ENCODE measurements at places on chromosomes 6 and 20.

- DNase-seq, result no peak
Measured at GRCh38 chr20:37558779-37559178, 31.1 kb upstream of the BLCAP start.

DNA sequence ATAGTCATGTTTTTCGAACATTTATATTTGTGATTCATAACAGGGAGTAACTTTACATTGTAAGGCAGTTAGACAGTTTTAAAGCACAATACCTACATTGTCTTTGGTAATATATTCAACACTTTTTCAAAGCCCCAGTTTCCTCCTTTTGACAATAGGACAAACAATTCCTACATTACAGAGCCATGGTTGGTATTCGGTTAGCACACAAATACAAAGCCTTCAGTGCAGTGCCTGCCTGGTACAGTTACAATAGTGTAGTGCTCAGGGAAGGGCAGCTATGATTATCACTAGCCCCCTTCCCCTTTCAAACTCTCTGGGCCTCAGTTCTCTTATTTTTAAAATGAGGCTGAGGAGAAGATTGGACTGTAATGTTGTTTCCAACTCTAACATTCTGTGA lies 207.8 kb downstream of the TPBG start:
- no peak for DNase-seq

- DNase-seq, result no peak
Measured at GRCh38 chr6:138188278-138188941, 26.7 kb downstream of the ARFGEF3 start.

- no peak for DNase-seq
Measured at GRCh38 chr6:44472250-44472945, 84.9 kb downstream of the CDC5L start.

GRCh38 chr20:63850689-63851547 lies 10.4 kb upstream of the ABHD16B start:
- no peak for DNase-seq

DNA sequence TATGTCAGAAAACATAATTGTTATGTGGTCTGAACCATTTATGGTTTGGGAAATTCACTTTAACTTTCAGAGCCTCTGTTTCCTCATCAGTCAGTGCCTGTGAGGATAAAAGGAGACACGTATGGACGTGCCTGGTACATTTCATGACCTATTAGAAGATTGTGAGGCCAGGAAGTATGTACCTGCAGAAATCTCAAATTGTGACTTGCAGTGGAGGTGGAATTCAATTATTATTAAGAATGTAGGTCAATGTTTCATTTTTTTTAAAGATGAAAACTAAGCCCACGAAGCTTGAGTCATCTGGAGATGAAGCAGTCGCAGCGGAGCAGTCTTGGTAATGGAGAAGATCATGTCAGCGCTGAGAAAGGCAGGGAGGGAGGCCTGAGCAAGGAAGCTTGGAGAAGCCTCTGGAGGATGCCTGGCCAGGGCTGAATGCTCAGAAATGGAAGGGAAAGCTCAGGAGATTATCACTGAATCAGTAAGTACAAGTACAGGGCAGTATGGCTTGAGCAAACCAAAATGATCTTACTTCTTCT lies 3.9 kb upstream of the DSE start:
- no peak for DNase-seq

GRCh38 chr20:51620432-51620831 lies 77.9 kb upstream of the NFATC2 start:
- DNase-seq, result no peak

DNA sequence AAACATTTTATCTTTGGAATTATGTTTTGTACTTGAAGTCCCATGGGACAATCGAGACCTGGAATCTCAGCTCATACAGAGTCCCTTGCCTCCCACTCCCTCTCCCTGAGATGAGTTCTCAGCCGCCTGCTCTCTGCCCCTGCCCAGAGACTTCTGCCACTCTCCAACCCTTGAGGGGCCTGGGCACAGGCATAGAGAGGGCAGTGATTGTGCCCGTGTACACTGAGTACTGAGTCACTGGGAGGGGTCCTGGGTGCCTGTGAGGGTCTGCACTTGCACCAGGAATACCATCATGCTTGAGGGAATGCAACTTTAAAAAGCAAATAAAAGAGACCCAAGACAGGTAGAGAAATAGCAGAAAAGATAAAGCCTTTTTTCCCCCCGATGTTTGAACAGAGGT lies 453.8 kb upstream of the HS3ST5 start:
- DNase-seq, result no peak

GRCh38 chr20:46749147-46749546 lies 39.7 kb downstream of the SLC2A10 start:
- DNase-seq, result no peak

GRCh38 chr6:366389-367297 lies 24.9 kb upstream of the IRF4 start:
- DNase-seq, result no peak

DNA sequence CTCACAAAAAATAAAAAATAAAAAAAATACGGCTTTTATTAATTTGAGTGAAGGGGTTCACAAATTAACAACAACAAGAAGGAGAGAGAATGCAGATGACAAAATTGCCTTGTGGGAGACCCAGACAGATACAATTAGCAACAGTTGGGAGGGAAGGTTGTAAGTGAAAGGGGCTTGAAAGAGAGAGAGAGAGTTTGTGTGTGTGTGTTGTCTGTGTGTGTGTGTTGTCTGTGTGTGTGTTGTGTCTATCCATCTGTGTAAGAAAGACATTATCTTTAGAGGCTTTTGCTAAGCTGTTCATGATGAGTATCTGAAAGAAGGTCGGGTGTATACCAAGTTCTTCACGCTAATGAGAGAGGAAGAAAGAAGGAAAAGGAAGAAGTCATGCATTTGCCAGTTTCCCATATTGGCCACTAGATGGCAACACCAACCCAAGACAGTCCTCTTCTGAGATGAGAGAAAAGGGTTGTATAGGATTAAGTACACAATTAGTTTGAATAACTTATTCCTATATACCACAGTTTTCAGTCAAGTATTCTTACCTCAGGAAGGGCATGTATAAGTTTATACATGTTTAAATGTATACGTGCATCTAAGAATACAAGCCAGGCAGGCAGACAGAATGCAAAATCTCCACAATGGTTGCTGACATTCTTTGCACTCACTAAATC lies 63.7 kb upstream of the CD2AP start:
- peak; percentile 89 for DNase-seq

DNA sequence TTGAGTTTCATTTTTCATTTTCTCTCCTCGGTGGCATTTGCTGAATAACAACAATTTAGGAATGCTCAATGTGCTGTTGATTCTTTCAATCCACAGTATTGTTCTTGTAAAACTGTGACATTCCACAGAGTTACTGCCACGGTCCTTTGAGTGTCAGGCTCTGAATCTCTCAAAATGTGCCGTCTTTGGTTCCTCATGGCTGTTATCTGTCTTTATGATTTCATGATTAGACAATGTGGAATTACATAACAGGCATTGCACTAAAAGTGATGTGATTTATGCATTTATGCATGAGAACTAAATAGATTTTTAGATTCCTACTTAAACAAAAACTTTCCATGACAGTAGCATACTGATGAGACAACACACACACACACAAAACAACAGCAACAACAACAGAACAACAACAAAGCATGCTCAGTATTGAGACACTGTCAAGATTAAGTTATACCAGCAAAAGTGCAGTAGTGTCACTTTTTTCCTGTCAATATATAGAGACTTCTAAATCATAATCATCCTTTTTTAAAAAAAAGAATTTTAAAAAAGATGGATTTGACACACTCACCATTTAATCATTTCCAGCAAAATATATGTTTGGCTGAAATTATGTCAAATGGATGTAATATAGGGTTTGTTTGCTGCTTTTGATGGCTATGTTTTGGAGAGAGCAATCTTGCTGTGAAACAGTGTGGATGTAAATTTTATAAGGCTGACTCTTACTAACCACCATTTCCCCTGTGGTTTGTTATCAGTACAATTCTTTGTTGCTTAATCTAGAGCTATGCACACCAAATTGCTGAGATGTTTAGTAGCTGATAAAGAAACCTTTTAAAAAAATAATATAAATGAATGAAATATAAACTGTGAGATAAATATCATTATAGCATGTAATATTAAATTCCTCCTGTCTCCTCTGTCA lies 88.1 kb downstream of the SNAP25 start:
- peak; percentile 83 for DNase-seq

DNA sequence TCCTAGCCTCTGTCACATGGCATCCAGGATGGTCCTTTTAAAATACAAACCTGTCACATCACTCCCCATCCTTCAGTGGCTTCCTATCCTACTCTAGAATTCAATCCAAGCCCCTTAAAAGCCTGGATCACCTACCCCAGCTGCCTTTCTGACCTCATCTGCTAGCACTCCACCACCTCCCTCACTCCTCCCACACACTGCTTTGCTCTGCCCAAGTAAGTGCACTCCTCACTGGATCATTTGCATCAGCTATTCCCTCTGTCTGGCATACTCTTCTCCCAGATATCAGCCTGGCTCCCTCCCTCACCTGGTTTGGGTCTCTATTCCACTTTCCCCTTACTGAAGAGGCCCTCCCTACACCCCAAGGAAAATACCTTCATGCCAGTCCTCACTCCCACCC lies 10.5 kb downstream of the C6orf136 start:
- no peak for DNase-seq

- DNase-seq, result no peak
Measured at GRCh38 chr6:41568585-41569384, 22.6 kb downstream of the FOXP4 start.

GRCh38 chr6:26197933-26198721 lies 110.9 kb downstream of the HFE start:
- peak; percentile 90 for DNase-seq

DNA sequence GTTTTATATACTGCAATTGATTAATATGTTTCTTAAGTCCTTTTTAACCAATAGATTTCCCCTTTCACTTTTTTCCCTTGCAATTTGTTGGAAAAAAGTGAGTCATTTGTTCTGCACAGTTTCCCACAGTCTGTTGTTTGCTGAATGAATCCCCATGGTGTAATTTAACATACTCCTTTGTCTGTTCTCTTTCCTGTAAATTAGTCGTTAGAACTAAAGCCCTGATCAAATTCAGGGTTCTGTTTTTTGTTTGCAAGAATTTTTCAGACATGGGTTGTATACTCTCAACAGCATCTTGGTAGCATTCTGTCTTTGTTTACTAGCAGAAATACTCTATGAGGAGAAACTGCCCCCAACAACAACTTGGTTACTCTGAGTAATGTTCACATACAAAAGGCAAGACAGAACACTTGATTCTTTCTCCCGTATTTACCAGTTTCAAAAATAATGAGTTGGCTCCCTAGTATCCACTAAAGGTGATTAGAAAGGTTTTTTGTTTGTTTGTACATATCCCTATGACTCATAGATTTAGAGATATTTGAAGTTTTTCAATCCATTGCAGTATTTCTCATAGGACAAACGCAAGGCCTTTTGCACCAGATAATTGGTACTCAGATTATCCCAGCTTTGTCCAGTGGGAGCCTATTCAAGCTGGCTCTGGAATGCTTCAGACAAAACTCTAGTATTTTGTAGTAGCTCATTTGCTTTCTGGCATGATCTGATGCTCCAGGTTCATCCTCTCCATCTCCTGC lies 16.5 kb downstream of the BLOC1S5 start:
- no peak for DNase-seq

DNA sequence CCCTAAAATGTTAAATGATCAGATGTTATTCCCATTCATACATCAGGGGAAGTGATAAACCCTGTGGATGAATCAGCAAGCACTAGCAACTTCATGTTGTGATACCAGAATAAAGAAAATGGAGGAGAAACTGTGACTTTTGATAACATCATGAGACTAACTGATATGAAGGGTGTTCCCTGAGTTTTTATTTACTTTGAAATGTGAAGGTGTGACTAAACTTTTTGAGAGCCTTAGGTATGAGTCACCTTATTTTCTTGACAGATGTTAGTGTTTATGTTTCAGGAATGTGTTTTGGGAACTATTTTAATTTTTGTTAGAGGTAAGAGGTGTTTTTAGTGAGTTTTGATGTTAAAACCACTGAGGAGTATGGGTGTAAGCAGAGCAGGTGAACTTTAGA lies 4.4 kb downstream of the PARD6B start:
- DNase-seq, result no peak

- no peak for DNase-seq
Measured at GRCh38 chr20:16125816-16126215, 447.4 kb downstream of the KIF16B start.

DNA sequence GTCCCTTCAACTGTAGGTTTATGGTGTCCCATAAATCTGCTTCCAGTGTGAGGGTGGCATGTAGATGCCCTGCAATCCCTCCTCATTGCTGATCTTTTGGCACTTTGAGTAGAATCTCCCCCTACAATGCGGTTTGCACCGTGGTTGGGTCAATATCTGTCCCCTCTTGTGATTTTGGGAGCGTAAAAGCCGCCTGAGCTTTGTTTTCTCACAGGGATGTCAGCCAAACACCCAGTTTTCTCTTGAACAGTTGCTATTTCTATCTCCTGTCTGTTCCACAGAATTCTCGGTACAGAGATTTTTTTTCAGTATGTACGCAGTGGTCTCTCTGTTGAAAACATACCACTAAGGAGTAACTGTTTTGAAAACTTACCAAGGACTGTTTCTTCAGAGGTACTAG lies 21.8 kb downstream of the CDS2 start:
- no peak for DNase-seq

DNA sequence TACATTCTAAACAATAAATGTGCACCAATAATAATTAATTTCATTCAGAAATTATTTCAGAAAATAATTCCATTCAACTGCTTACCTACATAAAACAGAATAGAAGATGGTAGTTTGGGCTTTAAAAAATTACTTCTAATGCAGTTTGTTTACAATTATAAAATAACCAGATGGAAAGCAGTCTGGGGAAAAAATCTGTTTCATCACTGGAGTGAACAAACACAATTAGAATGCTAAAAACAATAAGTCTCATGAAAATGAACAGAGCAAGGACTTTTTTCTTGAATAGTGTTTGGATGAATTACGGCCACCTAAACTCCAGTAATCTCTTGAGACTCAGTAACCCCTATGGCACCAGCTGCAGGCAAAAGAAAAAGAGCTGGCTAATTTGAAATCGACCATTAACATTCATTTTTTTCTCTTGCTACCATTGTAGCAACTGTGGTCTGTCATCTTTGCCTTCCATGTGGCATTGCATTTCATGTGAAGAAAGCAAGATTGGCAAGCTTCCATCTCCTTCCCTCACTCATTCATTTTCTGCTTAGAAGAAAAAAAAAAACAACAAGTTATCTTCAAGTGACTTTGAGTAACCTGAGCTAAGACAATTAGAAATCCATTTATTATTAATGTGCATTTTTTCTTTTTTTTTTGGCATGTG lies 88.4 kb upstream of the CEP85L start:
- peak; percentile 47 for DNase-seq

DNA sequence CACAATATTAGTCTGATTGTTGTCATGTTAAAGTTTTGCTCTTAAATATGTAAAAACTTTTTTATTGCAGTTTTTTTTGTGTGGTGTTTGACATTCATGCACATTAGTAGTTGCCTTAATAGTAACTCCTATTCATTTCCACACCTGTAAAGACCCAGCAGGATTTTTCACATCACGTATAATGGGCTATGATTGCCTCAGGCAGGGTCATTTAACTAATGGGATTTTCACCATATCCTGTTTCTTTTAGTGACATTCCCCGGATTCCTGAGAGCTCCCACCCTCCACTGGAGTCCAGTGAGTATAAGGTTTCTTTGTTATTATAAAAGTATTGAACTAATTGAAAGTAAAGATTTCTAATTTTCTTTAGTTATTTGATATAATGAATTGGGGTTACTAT lies 359.2 kb downstream of the RIMS1 start:
- DNase-seq, result no peak

- peak; percentile 8 for DNase-seq
Measured at GRCh38 chr6:14513496-14514393, 396.2 kb downstream of the CD83 start.

All from hematopoietic multipotent progenitor cell treated with erythropoietin and hydrocortisone succinate and interleukin-3 and kit ligand, for 4 days (in vitro differentiated cells).